ENCODE measurements at places on chromosomes 5 and 9.

- DNase-seq = no peak
These were observed 117.6 kb upstream of the HAND1 start for GRCh38 chr5:154595662-154596061.

- DNase-seq = no peak
These were observed 275.7 kb upstream of the MSX2 start for GRCh38 chr5:174448662-174449061.

GRCh38 chr5:136052692-136053335, 24.0 kb downstream of the TGFBI start:
- DNase-seq = no peak

DNA sequence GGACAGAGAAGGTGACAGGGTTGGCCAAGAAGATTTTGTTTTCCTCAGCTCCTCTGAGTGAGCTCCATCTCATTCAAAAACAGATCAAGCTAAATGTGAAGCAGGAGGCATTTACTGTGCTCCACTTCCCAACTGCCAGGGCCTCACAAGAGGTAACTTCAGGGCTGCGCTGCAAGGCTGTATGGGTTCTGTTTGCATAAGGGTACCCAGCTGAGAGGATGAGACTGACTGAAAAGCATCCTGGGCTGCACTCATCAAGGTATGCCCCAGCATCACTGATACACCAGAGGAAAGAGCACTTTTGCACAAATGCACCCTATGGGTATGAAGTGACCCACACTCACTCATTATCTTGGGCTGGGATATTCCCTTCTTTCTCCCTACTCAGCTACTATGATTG, 316.2 kb upstream of the HAPLN1 start:
- DNase-seq = no peak

DNA sequence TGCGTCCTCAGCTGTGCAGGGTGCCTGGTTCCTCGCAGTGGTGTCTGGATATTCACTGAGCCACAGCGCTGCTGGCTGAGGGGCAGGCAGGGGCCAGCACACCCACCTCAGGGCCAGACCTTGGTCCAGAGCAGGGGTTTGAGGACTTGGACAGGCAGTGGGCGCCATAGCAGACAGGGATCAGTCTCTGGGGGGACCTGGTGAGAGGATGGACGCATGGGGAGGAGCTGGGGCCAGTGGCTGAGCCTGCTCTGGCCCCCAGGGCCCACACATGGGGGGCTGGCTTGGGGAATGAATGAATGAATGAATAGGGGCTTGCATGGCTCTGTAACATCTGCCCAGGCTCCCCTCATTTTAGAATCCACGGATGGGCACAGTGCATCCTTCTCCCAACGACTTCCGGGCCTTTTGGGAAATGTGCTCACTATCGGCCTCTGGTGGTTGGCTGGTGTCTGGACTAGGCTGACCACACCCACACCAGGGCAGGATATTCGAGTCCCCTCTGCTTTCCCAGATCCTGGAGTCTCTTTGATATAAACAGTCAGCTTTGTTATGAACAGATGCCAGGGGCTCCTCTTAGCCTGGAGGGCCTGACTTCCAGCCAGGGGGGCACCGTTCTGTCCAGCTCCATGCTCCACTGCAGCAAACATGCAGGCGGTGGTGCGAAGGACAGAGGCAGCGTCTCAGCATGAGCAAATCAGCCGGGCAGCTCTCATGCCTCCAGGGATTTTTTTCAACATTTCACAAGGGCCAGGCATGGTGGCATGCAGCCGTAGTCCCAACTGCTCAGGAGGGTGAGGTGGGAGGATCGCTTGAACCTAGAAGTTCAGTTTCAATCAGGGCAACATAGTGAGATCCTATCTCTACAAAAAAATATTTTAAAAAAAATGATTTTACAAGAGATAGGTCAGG, 62.6 kb downstream of the NEK6 start:
- DNase-seq = peak; percentile 55

DNA sequence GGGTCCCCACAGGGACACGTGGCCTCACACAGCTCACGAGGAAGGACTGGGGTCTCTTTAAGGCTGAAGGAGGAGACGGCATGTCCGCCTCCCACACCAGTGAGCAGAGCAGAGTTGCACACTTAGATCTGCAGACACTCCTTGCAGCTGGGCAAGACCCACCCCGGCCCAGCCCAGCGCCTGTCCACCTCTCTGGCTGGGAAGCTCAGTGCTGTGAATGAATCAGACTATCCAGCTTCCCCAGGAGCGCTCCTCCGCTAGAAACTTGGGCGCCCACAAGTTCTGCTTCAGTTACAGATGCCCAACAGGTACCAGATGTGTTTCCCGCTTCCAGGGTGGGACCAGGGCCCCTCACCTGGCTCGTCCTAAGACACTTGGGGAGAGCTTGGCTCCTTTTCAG, 78.9 kb downstream of the NSUN2 start:
- no peak for DNase-seq

DNA sequence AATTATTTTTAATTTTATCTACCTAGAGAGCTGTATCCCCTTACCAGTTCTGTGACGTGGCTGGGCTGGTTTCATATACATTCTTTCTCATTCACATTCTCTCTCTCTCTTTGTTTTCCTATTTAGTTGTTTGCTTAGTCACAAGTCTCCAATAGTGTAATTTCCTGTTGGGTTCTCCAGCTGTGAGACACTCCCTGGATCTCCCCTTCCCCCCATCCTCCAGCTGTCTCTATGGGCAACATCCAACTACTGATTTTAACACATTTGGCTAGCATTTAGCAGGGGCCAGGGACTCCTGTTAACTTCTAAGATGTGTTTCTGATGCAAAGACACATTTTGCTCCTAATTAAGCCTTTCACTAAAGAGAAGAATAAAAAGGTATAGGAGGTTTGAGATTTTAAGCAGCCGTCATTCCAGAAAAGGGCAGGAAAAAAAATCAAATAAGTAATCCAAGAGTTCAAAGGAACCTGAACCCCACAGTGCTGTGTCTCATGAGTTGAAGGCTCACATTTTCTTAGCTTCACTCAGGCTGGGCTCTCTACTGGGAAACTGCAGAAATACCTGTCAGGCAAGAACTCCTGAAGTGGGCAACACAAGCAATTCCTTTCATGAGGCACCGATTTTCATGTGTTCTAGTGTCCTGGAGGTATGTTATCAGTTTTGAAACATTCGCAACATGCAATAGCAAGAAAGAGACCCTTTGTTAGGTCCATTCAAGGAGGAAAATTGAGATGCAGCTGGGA, 198.7 kb upstream of the C9orf72 start:
- peak; percentile 69 for DNase-seq

DNA sequence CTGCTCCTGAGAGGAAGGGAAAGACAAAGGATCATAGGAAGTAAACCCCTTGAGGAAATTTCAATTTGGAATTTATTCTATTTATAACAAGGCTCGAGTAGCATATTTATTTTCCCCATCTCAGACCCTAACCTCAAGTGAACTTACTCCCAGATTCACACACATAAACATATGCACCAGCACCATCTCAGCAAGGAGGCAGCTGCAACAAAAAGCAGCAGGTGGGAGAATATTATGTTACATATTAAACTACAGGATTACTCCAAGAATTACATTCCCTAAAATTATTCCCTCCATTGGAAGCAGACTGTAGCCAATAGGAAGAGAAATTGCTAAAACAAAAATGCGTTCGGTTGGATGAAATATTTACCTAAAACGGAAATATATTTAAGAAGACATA, 108.4 kb upstream of the PRSS3 start:
- peak; percentile 69 for DNase-seq

DNA sequence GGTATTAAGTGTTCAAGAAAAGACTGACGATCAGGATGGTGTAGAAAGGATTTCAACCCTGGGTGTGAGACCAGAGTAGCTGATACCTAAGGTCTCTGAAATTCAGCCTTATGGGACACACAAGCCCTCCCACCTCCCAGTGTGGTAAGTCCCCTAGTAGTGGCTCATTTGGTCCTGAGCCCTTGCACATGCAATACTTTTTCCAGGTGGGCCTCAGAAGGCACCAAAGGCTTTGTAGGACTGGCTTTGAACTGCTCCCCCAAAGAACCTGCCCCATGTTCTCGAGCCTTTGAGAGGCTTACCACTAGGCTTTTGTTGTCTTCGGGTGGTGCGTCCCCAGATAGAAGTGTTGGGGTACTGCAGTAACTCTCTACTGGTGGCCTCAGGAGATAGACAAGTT, 803 bp downstream of the GARIN3 start:
- no peak for DNase-seq

GRCh38 chr5:179486596-179487051, 63.7 kb upstream of the RUFY1 start:
- no peak for DNase-seq

DNA sequence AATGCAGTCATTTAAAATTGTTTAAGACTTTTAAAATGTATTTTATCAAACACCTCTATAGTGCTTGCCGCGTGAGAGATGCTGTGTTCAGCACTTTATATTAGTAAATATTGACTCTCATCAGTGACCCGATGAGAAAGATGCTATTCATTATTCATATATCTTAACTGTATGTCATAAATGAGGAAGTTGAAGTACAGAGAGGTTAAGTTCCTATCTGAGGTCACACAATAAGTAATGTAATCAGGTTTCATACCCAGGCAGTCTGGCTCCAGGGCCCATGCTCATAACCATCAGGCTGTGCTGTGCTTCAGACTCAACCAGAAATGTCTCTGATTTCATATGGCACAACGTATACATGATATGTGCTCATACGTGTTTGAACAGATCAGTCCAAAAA, 119.0 kb downstream of the SV2C start:
- DNase-seq = no peak

DNA sequence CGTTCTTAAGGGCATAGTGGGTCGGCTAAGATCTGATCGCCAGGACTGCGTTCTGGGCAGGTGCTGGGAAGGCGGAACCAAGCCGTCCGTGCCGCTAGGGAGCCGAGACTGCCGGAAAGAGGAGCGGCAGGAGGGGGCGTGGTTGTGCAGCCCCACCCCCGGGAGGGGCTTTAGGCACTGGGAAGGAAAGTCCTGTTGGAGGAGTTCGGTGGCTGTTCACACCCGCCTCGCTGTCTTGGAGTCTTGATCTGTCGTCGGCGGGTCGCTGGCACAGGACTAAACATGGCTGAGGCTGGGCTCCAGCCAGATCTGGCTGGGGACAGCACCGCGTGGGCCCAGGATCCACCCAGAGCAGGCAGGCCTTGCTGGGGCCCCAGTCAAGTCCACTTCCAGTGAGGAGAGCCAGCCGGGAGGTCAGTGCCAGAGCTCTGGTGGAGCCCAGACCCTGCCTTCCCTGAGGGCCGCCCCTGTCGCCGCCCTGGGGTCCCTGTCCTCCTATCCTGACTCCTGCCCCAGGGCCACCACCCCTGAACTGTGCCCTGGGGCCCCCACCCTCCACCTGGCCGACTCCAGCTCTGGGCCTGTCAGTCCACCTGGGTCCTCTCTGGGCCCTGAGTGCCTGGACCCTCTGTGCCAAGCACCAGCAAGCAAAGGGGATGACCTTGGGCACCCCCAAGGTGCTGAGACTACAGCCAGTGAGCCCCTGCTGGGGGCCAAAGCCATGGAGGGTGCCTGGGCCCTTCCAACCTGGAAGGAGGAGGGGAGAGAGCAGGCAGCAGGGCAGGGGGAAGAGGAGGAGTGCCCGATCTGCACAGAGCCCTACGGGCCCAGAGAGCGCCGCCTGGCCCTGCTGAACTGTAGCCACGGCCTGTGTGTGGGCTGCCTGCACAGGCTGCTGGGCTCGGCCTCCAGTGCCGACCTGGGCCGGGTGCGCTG, 4.5 kb downstream of the RNF208 start:
- peak; percentile 52 for DNase-seq

- DNase-seq = no peak
These were observed 112.2 kb upstream of the NUDT12 start for GRCh38 chr5:103674739-103675138.

- DNase-seq = peak; percentile 3
These were observed 106.7 kb downstream of the MCTP1 start for GRCh38 chr5:95178046-95178651.

- DNase-seq = no peak
These were observed 126.7 kb downstream of the PPP2R2B start for GRCh38 chr5:146751781-146752401.

DNA sequence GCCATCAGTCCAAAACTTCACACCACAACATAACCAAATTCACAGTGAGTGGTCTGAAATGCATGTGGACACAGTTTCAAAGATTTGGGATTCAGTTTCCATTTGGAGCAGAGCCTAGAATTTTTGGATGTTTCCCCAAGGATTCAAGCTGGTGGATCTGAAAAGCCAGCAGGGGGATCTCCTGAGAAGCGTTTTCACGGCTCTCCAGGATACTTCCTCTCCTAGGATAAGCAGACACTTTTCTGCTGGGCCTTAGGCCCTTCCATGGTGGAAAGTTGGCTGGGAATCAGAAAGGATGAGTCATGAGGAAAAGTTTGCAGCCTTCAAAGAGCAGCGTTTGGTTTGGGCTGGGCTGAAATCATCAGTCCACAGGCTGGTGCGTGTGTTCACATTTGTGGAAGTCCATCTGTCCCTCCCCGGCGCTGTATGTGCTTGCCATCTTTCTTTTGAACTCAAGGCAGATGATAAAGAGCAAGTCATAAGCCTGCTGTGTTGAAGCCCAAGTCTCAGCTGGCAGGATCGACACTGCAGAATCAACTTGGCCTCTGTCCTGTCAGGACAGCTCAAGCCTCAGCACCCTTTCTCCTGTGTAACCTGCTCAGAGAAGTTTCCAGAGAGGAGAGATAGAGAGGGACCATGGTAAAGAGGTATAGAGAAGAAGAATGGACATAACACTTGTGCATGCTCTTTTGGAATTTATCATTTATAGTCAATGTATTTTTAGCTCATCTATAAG, 152.6 kb upstream of the MSX2 start:
- DNase-seq = no peak

Data from NCI-H2081 (cell line).